Left cardiac atrium (tissue), 4 donors: ENCODE measurements at places on chromosomes 13 and 19. TPM values are rescaled to one million over a fixed set of nuclear protein-coding genes. Genes with fewer than 3 reads are reported as not detected.

Gene AXL
- 31.8 TPM for total RNA-seq

Gene SELENOV
- not detected for total RNA-seq

Gene FFAR1
- not detected for total RNA-seq

Gene KCNN4
- 1.4 TPM for total RNA-seq

GRCh38 chr19:5425260-5425659 lies 30.0 kb upstream of the ZNRF4 start:
- DNase-seq: no peak

DNA sequence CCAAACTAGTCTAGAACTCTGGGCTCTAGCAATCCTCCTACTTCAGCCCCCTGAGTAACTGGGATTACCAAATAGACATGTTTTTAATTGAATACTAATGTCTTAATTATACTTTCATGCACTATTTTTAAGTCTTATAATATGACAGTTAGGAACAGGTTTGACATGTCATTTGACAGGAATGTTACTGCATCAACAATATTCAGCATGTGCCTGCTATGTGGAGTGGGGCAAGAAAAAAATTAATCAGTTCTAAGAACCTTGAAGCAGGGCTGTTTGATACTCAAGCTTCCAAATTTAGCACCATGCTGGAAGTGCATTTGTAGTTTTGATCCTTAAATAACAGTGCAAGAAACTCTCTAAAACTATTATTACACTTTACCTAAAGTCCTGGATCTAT lies 265.3 kb downstream of the MZT1 start:
- DNase-seq: no peak

DNA sequence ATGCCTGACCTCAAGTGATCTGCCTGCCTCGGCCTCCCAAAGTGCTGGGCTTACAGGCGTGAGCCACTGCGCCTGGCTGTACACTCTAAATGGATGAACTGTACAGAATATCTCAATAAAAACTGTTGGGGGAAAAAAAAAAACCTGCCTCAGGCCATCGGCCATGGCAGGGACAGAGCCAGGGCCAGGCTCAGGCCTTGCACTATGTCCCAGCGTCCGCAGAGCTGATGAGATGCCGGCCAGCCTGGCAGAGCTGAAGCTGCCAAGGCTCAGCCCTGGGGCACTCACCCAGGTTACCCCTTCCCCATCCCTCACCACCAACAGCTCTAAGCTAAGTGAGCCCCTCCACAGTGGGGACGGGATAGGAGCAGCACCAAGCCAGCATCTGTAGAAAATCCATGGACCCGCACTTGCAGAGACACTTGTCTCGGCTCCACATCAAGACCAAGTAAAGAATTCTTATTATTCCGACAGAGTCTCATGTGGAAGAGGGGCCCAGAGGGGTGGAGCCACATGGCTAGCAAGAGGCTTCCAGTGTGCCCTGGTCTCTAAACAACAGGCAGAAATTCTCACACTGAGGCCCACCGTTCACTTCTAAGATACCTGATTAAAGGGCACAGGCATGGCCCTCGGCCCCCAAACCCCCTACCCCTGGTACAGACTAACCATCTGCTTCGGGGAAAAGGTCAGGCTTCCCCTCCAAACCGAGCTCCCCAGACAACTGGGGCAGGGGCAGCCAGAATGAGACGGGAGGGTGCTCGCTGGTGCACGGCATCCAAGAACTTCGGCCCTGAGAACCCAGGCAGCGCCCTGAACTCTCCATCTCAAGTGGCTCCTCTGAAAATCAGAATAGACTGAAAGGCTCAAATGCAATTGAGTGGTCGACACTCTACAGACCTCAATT lies 5.8 kb downstream of the PPP6R1 start:
- DNase-seq: no peak

DNA sequence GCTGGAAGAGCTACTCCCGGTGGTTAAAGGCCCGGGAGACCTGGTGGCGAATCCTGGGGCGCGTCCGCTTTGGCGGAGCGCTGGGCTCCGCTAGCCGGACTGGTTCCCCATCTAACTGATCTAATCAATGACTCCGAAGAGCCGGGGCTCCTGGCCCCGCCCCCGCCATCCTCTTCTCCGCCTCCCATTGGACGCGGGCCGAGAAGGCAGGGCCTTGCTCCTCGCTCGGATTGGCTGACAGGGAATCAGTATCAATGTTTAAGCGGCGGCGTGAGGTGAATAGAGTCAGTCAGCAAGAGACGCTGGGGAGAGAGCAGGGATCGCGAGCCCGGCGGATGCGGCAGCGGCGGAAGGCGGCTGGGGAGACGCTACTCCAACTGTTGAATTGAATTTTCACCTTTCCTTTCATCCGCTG lies 1.7 kb upstream of the PCDH17 start:
- peak; percentile 91 for DNase-seq

- no peak for DNase-seq
These were observed 2.0 kb downstream of the REX1BD start for GRCh38 chr19:18590273-18591272.

DNA sequence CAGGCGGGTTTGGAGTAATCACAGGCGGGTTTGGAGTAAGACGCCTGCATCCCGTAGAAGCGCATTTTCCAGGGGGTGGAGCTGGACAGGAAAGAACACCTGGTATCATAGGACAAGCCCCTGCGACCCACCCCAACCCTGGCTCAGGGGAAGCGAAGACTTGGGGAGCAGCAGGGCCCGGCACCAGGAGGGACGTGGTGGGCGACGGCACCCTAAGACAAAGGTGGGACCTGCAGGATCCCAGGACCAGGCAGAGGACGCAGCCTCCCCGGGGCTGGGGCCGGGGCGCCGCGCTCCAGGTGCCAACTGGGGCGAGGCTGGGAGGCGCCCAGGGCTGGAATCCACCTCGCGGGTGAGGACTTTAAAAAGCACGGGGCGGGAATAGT lies 520 bp downstream of the ZNF600 start:
- DNase-seq: no peak

DNA sequence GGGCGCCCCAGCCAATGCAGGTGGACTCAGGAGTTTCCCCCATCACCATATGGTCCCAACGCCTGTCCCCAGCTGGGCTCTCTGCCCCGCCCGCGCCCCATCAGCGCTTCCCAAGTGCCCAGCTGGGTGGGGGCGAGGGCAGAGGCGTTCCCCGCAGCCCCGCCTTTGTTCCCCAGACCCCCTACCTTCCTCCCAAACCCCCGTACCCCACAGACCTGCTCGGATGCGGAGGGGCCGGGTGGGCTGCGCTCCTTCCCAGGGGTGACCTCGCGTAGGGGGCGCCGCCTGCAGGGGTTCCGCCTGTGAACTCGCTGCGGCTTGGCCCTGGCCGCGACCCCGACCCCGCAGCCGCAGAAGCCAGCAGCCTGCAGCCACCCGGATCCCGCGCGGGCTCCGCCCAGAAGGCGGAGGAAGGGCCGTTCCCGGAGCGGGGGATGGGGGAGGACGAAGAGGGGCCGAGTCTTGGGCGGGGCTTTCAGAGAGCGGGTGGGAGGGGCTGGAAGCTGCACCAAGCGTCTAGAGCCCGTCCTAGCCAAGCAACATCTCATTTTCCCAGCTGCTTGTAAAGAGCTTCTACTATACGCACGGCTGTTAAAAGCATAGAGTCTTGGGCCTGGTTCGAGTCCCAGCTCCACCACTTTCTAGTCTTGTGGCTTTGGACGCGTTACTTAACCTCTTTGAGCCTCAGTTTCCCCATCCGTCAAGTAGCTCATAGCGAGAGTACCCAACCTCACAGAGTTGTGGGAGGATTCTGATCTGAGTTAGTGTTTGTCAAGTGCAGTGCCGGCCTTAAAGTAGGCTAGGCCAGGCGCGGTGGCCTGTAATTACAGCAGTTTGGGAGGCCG lies at the start of gene RAB3D:
Gene RAB3D, minus strand, starts transcription at position 404 of the 845 bp plus-strand sequence. CDS start 2,258 bp downstream, outside the sequence.
- DNase-seq: peak; percentile 94

GRCh38 chr13:51396352-51396751 lies 56.5 kb downstream of the INTS6 start:
- DNase-seq: no peak

GRCh38 chr13:78129359-78129758 lies 210.7 kb upstream of the EDNRB start:
- DNase-seq: no peak

- DNase-seq: peak; percentile 80
These were observed 10.3 kb downstream of the PDE4A start for GRCh38 chr19:10430505-10431253.
